GM20000 (cell line): ENCODE measurements at places on chromosomes 6 and 20.

DNA sequence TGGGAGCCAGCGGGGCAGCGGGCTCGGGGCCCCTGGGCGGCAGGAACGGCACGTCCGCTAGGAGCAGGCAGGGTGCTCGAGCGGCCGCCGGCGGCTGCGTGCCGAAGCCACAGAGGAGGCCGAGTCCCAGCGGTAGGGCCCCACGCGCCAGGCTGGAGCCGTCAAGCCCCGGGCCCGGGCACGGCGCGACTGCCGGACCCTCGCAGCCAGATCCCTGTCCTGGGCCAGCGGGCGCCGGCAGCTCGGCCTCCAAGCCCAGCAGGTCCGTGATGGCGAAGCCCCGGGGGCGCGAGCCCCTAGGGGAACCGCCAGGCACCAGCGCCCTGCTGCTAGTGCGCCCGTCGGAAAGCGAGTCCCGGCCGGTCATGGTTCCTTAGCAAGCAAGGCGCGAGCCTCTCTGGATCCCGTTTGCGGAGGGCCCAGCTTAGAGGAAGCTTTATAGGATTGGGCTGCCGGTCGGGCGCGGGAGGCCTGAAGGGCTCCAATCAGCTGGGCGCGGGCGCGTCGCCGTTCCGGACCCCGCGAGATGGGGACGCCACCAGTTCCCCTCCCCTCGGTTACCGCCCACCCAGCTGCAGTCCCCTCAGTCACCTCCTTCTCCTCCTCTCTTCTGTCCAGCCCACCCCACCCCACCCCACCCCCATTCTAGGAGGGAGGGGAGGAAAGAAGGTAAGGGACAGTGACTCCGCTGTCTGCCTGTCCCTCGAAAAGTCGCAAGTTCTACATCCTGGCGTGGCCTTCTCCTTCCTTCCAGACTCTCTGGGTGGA, at the start of gene VSX1:
Gene VSX1, minus strand, starts transcription at position 412 of the 768 bp plus-strand sequence. Its CDS starts 45 bp downstream, at position 367.
- no peak for DNase-seq

GRCh38 chr20:3744806-3745685, 12.6 kb downstream of the HSPA12B start:
- DNase-seq = peak; percentile 69

DNA sequence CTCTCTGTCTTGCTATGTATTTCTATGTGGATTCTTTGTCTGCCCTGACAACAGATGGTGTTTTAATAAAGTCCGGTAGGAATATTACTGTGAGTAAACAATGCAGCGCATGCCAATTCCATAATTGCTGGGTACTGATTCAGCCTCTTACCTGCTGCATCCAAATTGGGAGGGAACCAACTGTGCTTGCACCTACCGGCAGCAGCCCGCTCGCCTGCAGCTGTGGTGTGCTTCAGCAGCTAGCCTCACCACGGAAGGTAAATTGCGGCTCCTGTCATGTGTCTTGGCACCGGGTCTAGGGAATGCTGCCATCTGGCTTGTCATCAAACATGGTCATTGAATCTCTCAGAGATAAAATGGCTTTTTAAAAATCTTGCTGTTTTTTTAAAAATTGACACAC, 704.8 kb upstream of the SLC35B3 start:
- DNase-seq = no peak

GRCh38 chr6:115882771-115883170, 177.9 kb downstream of the FRK start:
- DNase-seq = no peak

- DNase-seq = no peak
Observed at GRCh38 chr20:20719411-20719810, 7.0 kb upstream of the RALGAPA2 start.

- no peak for DNase-seq
Observed at GRCh38 chr6:112469306-112469705, 122.2 kb downstream of the RFPL4B start.

DNA sequence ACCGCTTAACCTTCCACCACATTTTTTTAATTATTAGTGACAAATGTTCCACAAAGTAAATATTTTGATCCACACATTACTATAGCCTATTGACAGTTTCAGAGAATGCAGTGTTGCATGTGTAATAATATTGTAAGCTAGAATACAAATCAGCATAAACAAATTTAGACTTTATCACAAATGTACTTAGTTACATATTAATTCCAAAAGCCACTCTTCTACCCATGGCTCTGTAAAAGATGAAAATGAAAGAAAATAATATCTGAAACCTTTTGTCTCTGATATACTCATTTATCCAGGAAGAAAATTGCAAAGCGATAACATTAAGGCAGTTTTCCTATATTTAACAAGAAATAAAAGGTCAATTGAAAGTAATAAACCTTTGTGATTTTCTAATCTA, 954.0 kb upstream of the MAN1A1 start:
- DNase-seq = no peak

GRCh38 chr6:501891-502601, 110.5 kb downstream of the IRF4 start:
- DNase-seq = peak; percentile 51

- DNase-seq = no peak
Observed at GRCh38 chr20:16123623-16124022, 449.6 kb downstream of the KIF16B start.
